ENCODE measurements at places on chromosomes 5 and 9.
A peak's percentile ranks its signal among the peaks of the same experiment; 100 is the strongest.

DNA sequence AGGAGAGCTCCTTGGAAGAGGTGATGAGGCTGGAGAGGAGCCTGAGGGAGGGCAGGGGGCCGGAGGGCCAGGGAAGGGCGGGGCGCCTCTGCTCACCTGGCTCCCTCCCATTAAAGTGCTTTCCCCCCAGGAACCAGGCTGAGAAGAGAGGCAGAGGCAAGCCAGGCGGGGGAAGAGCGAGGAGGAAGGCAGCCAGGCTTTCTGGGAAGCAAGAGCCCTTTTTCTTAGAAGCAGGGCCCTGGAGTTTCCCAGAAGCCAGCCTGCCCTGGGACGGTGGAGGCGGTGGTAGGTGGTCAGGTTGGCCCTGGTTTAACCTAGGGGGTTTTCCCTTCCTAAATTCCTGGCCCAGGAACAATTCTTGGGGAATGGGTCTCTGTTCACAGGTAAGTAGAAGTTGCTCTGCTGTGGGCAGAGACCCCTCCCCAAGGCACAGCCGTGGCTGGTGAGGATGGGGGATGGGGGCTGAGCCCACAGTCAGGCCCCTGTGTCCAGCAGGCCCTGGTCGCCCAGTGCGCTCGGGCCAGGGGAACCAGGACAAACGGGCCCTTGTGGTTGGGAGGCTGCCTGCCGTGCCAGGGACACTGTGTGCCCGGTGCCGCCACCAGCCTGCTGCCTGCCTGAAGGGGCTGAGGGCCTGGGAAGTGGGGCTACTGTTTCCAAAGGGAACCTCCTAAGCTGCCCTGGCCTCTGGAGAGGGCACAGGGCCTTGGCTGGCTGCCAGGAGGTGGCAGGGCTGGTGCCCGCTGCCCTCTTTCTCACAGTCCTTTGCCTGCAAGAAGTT lies 16.6 kb upstream of the RALGDS start:
- no peak for DNase-seq

DNA sequence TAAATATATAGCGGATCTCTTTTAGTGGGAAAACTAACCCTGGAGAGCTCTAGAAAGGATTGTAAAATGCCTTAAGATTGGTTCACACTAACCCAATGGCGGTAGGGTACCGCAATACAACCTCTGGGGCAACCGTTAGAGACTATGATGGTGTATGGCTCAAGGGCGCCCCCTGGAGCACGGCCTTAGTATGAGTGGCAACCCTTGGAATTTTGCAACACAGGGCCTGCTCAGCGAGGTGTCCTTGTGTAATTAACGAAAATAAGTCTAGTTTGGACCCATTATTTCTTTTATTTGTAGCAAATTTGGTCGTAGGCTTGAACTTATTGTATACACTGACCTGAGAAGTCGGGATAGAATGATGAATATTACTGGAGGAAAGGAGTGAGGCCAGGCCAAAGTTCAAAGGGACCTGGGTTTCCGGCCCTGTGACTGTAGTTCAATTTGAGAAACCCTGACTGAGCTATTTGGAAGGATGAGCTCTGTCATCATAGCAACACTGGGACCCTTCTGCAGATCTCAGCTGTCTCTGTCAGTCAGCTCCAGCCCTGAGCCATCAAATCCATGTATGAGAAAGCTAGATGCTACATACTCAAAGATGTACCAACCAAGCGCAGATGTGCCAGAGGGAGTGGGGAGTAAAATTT lies 54.8 kb downstream of the CAMK4 start:
- peak; percentile 61 for DNase-seq

GRCh38 chr9:7174884-7175283 lies 417.1 kb downstream of the KDM4C start:
- no peak for DNase-seq

DNA sequence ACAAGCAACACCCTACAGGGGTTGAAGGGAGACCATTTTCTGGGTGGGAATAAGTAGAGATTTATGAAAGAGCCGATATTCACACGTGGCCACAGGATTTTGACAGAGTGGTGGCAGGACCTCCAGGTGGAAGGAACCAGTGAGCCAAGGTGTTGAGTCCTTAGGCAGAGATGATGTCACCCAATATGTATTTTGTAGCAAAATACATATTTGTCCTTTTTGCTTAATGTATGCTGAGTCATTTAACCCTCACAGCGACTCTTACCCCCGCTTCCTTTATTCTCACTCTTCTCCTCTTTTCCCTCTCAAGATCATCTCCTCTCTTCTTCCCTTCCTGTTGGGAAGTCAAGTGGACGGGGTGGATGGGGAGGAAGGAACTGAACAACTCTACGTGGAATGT lies 215.7 kb upstream of the S1PR3 start:
- no peak for DNase-seq

DNA sequence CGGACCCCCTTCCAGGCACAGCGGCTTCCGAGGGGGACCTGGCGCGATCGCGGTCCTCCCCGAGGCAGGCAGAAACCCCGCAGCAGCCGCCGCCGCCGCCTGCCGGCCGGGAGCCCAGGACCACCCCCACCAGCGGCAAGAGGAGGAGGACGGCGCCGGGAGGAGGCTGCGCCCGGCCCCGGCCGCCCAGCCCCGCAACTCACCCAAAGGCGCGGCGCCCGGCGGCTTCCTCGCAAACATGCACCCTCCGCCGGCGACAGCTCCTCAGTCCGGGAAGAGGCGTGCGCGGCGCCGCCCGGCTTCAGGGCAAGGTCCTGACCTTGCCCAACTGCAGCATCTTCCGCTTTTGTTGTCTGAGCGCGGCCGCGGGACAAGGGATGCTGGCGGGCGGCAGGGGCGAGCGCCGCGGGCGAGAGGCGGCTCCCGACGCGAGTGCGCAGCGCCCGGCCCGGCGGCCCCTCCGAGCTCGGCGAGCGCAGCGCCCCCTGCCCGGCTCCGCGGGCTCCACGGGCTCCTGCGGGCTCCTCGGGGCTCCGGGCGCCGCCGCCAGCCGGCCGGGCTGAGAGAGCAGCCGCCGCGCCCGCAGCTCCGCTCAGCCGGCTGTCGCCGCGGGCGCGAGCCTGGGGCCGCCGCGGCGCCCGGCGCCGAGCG lies 507 bp downstream of the CTNND2 start:
- no peak for DNase-seq

- no peak for DNase-seq
Observed at GRCh38 chr5:135916638-135917263, 21.1 kb upstream of the IL9 start.

DNA sequence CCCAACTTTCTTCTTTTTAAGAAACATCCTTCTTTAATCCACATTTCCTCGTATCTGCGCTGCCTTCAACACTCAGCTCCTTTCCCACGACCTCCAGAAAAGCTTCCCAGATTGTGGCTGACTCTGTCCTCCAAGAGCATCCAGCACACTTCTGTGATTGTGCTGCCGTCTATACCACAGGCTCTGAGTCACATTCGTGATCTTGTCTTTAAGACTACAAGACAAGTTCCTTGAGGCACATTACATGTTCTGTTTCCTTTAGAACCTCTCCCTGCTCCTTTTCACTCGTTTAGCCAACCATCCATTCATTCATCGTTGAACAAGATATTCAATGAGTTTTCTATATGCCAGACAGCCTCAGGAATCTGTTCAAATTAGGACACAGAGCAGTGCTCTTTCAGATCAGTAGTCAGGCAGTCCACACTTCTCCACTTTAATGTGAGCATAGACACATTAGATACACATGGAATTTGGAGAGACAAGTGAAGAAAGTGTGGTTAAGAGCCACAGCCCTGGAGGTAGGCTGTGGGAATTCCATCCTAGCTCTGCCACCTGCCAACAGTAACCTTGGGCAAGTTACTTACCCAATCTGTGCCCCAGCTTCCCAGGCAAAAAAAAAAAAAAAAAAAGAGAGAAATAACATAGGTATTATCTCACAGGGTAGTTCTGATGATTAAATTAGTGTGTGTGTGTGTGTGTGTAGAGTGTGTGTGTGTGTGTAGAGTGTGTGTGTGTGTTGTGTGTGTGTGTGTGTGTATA lies 18.9 kb downstream of the WHRN start:
- no peak for DNase-seq

DNA sequence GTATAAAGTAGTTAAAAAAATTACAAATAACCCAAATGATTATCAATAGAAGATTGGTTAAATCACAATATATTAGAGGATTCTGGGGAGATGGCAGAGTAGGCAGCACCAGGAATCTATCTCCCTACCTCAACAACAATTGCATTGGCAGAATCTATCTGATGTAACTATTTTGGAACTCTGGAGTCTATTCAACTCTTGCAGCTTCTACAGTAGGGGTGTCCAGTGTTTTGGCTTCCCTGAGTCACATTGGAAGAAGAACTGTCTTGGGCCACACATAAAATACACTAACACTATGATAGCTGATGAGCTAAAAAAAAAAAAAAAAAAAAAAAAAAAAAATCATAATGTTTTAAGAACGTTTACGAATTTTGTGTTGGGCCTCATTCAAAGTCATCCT lies 29.2 kb upstream of the ECM2 start:
- no peak for DNase-seq

DNA sequence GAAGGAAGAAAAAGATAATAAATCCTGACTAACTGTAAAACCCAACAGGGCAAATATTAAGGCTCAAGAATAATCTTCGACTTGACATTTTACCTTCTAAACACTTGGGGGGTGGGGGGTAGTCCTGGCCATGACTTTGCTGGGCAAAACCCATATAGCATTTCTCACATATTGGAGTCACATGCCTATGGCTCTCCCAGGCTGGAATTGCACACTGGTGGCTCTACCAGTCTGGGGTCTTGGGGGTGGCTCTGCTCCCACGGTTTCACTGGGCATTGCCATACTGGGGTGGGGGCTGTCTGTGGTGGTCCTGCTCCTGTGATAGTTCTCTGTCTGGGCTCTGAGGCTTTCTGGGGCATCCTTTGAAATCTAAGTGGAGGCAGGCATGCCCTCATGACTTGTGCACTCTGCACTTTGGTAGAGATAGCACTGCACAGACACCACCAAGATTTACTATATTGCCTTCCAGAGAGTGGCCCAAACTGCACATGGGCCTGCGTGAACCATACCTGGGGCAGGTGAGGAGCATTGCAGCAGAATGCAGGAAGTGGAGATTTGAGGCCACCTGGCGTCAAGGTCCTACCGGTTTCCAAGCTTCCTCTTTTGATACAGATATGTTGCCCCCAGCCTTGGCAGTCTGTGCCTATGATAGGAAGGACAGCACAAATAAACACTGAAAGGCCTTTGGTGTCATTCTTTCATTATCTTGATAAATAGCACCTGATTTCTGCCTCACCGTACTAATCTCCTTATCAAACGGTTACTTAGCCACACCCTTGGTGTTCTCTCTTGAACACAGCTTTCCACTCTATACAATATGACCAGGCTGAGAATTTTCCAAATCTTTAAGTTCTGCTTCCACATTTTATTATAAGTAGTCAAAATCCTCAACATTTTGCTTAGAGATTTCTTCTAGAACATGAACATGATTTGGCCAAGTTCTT lies 29.8 kb downstream of the BAAT start:
- DNase-seq: no peak

GRCh38 chr5:50807661-50808060 lies 141.2 kb downstream of the PARP8 start:
- DNase-seq: no peak

GRCh38 chr5:123819833-123820232 lies 307.9 kb downstream of the CSNK1G3 start:
- no peak for DNase-seq

- no peak for DNase-seq
Observed at GRCh38 chr5:138468133-138468965, 3.1 kb downstream of the EGR1 start.

GRCh38 chr9:20620650-20621470 lies 1.4 kb downstream of the MLLT3 start:
- peak; percentile 32 for DNase-seq

GRCh38 chr9:126587187-126588185 lies 26.2 kb upstream of the LMX1B start:
- no peak for DNase-seq

- no peak for DNase-seq
Observed at GRCh38 chr5:16788957-16789356, 147.1 kb downstream of the MYO10 start.

GRCh38 chr9:93053781-93054331 lies 4.6 kb upstream of the SUSD3 start:
- no peak for DNase-seq

DNA sequence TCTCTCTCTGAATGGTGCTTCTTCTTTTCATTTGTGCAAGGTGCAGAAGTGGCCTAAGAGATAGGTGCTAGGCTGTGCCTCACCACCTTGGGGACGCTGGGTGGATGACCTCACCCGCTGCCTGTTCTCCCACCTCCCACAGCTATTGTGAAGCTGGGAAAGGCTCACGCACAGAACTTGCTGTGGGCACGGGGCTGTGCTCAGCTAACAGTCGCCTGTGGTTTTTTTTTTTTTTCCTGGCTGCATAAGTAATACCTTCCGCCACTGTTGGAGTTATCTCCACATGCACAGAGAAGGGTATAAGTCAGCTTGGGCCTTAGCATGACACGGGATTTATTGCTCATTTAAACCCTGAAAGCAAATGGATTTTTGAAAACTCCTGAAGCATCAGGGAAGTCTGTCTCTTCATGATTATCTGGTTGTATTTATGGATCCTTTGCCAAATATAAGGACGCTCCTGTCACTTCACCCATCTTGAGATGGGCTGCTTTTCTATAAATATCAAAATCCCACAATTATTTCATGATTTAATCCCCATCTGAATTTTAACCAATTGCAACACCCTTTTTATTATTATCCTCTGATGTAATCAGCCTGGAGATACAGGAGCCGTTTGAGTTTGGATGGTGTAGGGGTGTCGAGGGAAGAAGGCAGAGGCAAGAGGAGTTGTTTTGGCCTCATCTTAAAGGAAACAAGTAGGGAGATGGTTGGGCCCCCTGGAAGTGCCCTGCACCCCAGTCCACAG lies 9.0 kb downstream of the DBH start:
- DNase-seq: no peak

- no peak for DNase-seq
Observed at GRCh38 chr9:121963528-121963995, 129.5 kb downstream of the TTLL11 start.

DNA sequence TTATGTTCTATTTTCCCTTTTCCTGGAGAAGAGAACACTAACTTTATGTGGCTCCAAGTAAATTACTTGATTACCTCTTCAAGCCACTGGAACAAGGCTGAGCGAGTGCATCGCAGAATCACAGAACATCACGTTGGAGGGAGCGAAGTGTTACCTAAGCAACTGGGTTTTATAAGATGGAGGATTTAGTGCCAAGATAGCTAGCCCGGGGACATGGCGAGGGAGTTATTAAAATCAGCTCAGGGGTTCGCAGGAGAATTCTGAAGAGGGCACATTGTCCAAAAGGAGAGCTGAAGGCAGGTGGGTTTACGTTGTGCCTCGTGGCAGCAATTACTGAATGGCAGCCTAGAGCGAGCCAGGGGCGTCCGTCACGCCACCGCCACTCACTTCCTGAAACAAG lies 563.2 kb upstream of the ADAMTS16 start:
- no peak for DNase-seq

GRCh38 chr9:22084336-22085035 lies 75.4 kb upstream of the CDKN2B start:
- no peak for DNase-seq

DNA sequence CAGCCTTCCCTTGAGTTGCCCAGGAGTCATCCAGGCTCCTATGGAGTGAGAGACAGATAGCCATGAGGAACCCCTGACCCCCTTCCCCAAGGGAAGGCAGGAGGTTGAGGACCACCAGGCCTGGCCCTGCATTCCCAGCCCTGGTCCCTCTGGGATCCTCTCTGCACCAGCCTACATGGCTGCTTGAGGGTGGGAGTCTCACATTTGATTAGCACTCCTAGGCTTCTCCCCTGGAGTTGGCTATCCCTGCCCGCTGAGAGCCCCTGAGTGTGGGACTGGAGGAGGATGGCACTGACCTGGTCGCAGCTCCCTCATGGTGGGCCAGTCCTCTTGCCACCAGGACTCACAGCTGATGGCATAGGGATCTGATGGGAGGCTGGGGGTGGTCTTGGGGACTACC lies 46.7 kb downstream of the SAR1B start:
- DNase-seq: no peak

Measured in stimulated activated CD8-positive, alpha-beta memory T cell treated with anti-CD3 and anti-CD28 coated beads, Interleukin-7, amount 100 ng/mL, for 1 hour (primary cell).